ENCODE measurements at places on chromosomes 1 and 21. TPM values are rescaled to one million over a fixed set of nuclear protein-coding genes. Genes with fewer than 3 reads are reported as not detected.

DNA sequence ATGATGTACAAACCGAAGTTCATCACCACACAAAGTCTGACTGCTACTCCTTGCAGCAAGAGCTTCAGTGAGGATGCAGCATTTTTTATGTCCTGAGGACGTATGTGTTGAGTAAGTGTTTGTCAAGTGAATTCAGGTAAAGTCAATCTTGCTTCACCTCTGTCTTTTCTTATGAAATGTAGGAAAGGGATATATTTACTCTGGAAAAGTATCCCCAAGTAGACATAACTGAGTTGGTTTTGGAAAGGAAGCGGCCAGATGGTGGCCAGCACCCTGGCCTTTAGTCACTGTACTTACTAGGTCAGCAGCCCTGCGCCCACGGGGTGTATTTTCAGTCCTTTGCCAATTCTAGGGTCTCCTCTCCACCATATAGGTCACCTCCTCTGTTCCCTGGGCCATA, 75.2 kb downstream of the SUSD4 start:
- no peak for DNase-seq

- DNase-seq: no peak
These were observed 7.3 kb upstream of the PIGV start for GRCh38 chr1:26780344-26780957.

The EPS15 gene
- 55.7 TPM for total RNA-seq

DNA sequence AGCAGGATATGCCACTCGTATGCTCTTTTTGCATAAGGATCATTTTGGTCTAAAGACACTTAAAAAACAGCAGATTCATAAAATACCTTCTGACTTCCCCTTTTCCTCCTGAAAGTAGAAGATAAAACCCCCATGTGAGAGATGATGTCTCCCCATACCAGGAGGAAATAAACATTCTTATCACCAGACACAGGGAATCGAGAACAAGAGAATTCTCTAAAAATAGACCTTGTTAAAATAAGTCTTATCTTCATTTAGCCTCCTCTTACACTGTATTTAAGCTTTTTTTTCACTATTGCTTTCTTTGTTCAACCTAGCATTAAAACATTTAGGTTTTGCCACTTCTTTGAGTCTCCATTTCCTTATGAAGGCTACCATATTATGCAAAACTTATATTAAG, 709.3 kb downstream of the KCNT2 start:
- no peak for DNase-seq

The ESRRG gene
- total RNA-seq: not detected

The CSF3R gene
- total RNA-seq: 182 TPM

GRCh38 chr1:11197359-11197758, 8.2 kb downstream of the ANGPTL7 start:
- DNase-seq: no peak

- DNase-seq: no peak
These were observed 14.8 kb upstream of the HHAT start for GRCh38 chr1:210313921-210314320.

- DNase-seq: no peak
These were observed 24.1 kb upstream of the CHODL start for GRCh38 chr21:18220498-18220897.

All from naive thymus-derived CD4-positive, alpha-beta T cell (primary cell).